ENCODE measurements at places on chromosomes 7 and 10.

DNA sequence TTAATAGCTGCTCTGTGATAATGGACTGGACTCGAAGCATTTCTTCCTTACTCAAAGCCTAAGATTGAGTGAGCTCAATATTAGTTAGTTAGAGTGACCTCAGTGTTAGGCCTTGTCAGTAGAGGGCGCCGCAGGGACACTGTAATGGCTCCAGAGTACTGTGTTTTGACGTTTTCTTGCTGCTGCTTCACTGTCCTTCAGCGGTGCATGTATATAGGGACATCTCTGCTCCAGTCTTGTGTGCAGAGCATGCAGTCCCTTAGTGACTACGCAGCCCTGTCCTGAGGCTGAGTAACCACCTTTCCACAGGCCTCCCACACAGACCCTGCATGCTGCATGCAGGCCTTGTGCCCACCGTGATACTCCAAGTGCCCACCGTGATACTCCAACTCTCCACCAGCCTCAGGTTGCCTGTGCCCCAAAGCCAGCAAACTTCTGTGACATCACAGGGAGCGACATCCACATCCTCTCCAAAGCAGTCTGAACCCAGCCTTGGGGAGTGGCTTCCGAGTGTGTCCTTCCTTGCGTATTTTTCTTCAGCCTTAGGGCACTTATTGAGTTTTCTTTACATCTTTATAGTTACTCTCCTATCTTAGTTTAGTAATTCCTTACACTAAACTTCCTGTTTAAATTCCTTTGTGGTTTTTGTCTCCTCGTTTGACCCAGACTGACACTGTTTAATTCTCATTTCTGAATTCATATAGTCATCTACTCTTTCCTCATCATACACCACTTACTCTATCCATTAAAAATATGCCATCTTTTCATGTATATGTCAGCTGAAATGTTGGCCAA lies 118.2 kb downstream of the JAZF1 start:
- DNase-seq = peak; percentile 19

GRCh38 chr10:4013651-4014121 lies 228.7 kb upstream of the KLF6 start:
- no peak for DNase-seq

DNA sequence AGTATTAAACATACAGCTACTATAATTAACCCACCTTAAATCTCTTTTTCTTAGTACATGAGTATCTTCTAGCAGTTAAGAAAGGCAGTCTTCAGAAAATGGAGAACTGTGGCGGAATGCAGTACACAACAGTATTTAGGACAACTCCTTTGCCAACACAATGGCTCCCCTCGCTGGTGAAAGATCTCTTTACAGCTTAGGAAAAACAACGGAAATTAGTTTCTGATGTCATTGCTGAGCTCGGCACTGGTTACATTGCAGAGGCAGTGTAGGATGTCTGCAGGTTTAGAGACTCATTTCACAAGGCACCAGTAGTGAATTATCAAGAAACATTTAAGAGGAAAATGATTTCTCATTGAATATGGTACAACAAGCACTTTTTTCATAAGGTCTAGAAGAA lies 43.4 kb downstream of the GLRX3 start:
- DNase-seq = peak; percentile 11

- no peak for DNase-seq
Measured at GRCh38 chr10:29227201-29227600, 61.7 kb upstream of the LYZL1 start.

DNA sequence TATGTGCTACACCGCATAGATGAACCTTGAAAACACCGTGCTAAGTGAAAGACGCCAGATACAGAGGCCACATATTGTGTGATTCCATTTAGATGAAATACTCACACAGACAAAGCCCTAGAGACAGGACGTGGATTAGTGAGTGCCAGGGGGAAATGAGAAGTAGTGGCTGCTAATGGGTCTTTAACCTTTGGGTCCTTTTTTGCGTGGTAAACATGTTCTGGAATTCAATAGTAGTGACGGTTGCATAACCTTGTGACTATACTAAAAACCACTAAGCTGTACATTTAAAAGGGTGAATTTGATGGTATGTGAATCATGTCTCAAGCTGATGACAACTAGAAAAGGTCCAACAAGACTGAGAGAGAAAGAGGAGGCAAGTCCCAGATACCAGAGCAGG lies 15.6 kb downstream of the SMKR1 start:
- no peak for DNase-seq

- no peak for DNase-seq
Measured at GRCh38 chr7:85890244-85890811, 703.5 kb upstream of the SEMA3D start.

DNA sequence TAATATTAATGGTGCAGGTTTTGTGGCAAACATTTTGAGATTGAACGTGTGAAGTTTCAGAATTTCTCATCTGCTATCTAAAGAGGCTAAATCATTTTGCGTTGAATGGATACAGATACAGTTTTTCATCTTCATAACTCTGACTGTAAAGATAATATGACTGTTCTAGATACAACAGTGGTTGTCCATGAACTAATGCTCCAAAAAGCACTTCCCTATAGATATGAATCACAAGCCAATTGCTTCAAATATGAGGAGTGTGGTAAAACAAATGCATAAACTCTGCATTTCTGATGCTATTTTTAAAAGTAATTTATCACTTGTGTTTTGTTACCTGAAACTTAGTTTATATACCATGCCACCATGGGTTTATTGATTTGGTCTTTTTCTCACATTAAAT lies 750.1 kb downstream of the MAGI2 start:
- no peak for DNase-seq

GRCh38 chr7:16638282-16639280 lies 7.0 kb downstream of the ANKMY2 start:
- DNase-seq = no peak

GRCh38 chr7:2821161-2821841 lies 22.8 kb downstream of the GNA12 start:
- DNase-seq = no peak

DNA sequence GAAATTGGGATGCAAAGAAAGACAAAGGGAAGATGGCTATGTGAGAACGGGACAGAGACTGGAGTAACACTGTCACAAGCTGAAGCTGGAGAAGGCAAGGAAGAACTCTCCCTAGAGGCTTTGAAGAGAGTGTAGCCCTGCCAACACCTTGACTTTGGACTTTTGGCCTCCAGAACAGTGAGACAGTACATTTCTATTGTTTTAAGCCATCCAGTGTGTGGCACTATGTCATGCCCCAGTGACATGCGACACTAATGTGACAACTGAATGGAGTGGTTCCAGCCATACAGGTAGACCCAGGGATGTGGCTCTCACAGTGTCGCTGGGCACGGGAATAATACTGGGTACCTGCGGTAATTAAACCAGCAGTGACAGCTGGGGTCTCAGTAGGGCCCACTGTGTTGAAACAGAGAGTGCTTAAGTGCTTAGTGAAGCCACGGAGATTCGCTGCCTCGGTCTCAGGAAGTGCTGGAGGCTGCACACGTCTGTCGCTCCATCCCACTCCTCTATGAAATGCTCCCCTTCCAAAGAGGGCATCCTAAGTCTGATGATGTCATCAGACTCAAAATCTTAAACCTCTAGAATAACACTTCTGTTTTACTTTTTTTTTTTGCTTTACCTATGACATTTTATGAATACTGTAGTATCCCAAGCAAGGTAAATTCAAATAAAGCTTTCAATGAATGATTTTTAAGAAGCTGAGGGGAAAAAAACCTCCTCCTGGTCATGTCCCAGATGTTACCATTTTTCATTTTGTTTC lies 154.6 kb upstream of the RHEB start:
- no peak for DNase-seq

- no peak for DNase-seq
Measured at GRCh38 chr10:21972584-21972983, 30.9 kb downstream of the DNAJC1 start.

DNA sequence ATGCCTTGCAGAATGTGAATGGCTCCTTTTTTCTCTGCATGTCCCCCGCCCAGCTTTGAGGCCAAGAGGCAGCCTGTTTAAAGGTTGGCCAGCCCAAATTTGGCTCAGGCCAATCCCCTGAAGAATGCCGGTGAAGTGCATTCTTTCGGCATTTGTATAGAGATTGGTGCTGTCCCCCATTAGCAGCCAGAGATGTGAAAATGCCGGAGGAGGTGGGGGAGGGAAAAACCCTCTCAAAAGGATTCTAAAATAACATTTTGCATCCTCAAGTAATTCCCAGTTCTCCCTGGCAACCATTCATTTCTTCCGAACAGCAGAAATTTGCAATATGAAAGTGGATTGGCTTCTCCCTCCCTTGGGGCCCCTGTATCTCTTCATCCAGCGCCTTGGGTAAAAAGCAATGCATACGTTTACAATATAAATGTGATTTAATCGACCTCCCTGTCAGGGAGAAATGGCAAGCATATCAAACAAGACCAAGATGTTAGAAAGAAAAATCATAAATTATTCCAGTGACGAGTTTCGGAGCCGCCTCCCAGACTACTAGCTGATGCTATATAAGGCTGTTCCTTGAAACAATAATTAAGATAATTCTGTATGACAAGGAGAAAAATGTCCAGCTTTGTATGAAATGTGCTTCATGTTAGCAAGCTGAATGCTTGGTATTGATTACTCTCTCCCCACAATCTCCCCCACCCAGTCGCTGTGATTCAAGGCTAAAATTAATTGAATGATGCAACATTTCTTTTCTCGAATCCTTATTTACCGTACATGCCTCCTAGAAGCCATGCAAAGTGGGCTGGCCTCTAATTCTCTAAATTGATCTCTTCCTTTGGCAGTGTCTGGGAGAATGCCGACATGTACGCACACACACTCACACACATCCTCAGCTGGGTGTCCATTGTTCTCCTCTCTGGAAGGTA lies 323.7 kb downstream of the RPS24 start:
- DNase-seq = no peak

DNA sequence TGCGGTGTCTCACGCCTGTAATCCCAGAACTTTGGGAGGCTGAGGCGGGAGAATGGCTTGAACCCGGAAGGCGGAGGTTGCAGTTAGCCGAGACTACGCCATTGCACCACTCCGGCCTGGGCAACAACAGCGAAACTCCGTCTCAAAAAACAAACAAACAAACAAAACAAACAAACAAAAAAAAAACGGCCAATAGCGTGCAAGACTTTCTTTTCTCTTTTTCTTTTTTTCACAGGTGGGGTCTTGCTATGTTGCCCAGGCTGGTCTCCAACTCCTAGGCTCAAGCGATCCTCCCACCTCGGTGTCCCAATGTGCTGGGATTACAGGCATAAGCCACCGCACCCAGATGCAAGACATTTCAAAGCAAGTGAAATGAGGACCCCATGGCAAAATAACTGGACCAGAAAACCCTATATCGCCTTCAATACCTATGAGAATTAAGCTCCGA lies 1.6 kb downstream of the PSAP start:
- no peak for DNase-seq

- no peak for DNase-seq
Measured at GRCh38 chr10:91592266-91592975, 40.5 kb downstream of the PPP1R3C start.

DNA sequence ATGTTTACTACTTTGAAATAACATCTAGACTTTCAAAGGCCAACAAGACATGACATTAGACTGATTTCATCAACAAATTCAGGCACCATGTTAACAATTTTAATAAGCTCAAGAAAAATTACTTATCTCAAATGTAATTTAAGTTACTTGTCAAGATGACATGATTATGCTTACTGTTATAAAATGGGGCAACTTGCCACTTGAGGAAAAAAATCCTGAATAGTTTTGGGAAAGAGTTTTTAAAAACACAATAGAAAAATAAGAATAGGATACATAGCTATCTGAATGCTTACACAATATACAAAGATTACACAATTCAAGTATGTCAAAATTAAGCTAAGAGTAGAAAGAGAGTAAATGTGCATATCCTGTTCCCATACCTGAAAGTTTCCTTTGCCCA lies 85.4 kb downstream of the RNF32 start:
- DNase-seq = no peak

DNA sequence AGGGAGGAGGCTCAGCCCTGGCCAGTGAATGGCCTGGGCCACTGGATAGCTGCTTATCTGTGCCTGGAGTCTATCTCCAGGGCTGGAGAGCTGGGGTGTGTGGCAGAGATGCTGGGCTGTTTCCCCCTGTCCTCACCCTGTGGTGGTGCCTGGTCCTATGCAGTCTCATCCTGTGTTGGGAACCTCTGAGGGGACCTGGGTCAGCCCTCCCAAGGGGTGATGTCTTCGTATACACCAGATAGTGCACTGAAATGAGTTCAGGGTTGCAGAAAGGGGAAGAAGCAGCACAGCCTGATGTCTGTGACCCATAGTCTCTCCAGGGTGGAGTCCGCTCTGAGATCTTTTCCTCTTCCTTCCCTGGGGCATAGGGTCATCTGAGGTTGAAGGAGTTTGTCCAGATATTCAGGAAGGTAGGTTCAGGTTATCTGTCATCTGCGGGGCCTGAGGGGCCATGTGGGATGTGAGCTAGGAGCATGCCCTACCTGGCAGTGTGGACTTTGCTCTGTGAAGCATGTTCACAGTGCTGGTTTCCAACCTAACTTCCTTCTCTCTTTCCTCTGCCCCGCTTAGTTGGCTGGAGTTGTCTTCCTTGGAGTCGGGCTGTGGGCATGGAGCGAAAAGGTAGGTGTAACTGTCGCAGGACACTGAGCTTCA lies 33.4 kb upstream of the SH2D4B start:
- no peak for DNase-seq

DNA sequence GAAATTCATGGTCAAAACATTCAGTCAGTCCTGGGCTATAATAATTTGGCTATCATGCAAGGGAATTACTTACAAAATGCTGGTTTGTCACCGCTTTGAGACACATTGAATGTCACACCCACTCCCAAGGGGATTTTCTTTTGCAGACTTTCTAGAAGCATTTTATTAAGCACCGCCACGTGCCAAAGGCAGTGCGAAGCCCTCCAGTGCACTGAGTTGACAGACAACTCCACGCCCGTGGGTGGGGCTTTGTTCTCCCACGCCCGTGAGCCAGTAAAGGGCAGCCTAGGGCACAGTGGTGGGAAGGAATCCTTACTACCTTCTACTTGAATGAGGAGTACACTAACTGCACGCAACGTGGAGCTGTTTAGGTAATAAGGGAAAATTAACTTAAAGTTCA lies 515.8 kb downstream of the KCNMA1 start:
- no peak for DNase-seq

GRCh38 chr7:139617074-139617473 lies 93.6 kb downstream of the CLEC2L start:
- DNase-seq = no peak

All from AG09319 (cell line).